Pulmonary artery endothelial cell (primary cell): ENCODE measurements at places on chromosomes 7 and 10. TPM values are rescaled to one million over a fixed set of nuclear protein-coding genes. Genes with fewer than 3 reads are reported as not detected.

MRC1 gene
- 2.4 and 3.2 TPM in 2 replicates for total RNA-seq

NKX6-2 gene
- not detected in 2 replicates for total RNA-seq

OSBPL3 gene
- 28.2 and 43.8 TPM in 2 replicates for total RNA-seq

MUC12 gene
- under 0.01 TPM in 1 of 2 replicates, not detected in the other for total RNA-seq

GPR26 gene
- not detected in 2 replicates for total RNA-seq

PLEKHS1 gene
- total RNA-seq = not detected in 2 replicates

LRRC4 gene
- total RNA-seq = 0.40 and 0.99 TPM in 2 replicates

ZNF438 gene
- total RNA-seq = 4.8 and 6.5 TPM in 2 replicates

TSPAN12 gene
- total RNA-seq = 33.3 and 34.0 TPM in 2 replicates

LRIT2 gene
- not detected in 2 replicates for total RNA-seq

IKZF1 gene
- total RNA-seq = under 0.01 TPM in 1 of 2 replicates, not detected in the other

PNLIPRP3 gene
- not detected in 2 replicates for total RNA-seq

MINDY4 gene
- 2.2 and 3.2 TPM in 2 replicates for total RNA-seq

HOXA4 gene
- total RNA-seq = 0.26 and 0.74 TPM in 2 replicates

EBLN1 gene
- total RNA-seq = not detected in 2 replicates

TYW1 gene
- total RNA-seq = 14.6 and 21.1 TPM in 2 replicates

ABCB4 gene
- 0.11 TPM in 1 of 2 replicates, not detected in the other for total RNA-seq

TEX47 gene
- total RNA-seq = not detected in 2 replicates

FXYD4 gene
- total RNA-seq = not detected in 2 replicates

MNX1 gene
- total RNA-seq = not detected in 2 replicates

PTF1A gene
- not detected in 2 replicates for total RNA-seq

ZNF25 gene
- total RNA-seq = 6.5 and 7.4 TPM in 2 replicates

HOGA1 gene
- 0.18 and 0.53 TPM in 2 replicates for total RNA-seq

NPY gene
- not detected in 2 replicates for total RNA-seq

FOXI2 gene
- not detected in 2 replicates for total RNA-seq

GTPBP4 gene
- 40.9 and 46.8 TPM in 2 replicates for total RNA-seq
